T1000 (cell line): ENCODE measurements at places on chromosomes 6 and 20.

DNA sequence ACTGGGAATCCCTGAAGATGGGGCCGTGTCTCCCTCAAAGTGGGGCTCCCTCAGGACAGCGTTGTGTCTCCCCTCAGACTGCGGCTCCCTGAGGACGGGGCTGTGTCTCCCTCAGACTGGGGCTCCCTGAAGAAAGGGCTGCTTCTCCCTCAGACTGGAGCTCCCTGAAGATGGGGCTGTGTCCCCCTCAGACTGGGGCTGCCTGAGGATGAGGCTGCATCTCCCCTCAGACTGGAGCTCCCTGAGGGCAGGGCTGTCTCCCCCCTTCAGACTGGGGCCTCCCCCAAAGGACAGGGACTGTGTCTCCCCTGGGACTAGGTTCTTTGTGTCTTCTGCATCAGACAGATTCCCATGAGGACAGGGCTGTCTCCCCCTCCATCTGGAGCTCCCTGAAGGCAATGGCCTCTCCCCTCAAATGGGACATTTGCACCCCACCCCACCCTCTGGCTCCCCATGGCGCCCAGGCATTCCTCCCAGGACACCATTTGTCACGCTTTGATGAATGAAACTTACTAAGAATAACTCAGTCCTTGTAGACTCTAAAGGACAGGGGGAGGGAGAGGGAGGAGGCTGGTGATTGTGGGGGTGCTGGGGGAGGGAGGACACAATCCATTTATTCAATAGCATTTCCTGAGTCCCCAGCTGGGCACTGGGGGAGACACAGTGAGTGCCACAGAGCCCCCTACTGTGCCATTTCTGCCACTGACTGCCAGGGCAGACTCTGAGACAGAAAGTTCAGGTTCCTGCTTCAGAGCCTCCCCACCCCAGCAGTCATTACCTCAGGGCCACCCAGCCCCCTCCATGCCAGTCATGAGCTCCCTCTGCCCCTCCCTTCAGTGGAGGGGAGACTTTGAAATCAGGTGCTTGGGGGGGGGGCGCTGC lies 122.4 kb downstream of the MRPL14 start:
- DNase-seq, result peak; percentile 7

- DNase-seq, result no peak
Observed at GRCh38 chr20:34403063-34403827, 40.2 kb downstream of the ITCH start.

DNA sequence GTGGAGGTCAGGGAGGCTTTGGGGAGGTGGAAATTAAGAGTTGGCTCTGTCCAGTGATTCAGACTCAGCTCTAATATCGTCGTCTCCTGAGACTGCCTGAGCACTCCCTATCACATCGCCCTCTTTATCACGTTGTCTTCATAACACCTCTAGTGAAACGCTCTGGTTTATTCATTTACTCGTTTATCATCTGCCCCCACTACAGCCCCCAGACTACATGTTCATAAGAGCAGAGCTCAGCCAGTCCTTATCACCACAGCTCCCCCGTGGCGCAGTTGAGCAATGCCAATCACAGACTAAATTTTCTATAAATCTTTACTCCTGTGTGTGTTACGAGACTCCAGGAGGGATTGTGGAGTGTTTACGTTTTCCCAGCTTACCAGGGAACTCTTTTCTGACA lies 316.2 kb downstream of the ADGRB3 start:
- DNase-seq, result no peak

DNA sequence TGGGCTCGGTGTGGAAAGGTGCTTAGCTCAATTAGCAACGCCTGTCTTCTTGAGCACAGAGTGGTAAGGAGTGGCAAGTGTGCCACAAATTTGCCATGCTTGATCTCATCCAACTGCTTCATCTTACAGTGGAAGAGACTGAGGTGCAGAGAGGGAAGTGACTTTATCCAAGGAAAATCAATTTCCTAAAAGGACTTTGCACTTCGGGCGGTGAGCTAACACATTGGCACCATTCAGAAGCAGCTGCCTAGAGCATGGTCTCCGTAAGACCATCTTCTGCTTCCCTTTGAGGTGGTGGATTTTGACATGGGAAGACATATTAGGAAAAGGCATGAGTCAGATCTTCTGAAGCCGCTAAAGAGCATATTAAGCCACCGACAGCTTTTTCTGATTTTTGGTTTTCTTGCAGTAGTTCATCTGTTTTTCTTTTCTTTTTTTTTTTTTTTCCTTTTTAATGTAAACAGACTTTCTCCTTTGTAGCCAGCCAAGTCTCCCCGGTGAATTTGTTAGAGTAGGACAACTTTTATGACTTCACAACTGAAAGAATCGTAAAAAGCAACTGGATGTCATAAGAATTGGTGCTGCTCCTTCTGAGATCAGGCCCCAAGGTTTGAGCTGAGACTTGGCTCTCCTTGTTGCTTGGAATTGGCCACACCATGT lies 273.2 kb downstream of the CDC5L start:
- DNase-seq, result no peak

DNA sequence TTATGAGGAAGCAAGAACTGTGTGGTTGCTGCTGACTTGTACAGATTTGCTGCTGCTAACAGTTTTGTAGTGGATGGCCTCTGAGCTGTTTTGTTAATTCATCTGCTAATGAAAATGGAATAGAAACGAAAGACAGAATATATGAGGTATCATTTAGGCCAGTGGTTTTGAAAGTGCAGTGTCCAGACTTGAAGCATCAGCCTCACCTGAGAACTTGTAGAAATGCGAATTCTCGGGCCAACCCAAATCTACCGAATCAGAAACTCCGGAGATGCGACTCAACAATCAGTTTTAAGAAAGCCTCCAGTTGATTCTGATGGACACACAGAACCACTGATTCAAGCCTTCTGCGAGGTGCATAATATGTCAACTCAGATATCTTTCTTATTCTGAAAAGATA lies 62.5 kb downstream of the CAP2 start:
- DNase-seq, result no peak

DNA sequence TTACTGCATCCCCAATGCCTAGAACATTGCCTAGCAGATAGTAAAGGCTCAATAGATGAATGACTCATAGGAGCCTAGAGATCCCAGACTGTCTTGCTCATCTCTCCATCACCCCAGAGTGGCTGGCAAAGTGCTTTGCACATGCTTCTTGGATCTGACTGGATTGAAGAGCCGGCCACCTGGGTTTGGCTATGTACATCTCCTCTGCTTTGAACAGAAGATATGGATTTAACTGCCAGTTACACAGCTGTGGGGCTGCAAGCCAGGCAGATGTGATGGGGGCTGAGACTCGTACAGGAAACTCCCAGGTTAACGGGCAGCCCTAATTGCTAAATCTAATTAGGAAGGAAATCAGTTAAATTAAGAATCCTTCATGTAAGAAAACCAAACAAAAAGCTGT lies 28.6 kb downstream of the MYLIP start:
- no peak for DNase-seq

DNA sequence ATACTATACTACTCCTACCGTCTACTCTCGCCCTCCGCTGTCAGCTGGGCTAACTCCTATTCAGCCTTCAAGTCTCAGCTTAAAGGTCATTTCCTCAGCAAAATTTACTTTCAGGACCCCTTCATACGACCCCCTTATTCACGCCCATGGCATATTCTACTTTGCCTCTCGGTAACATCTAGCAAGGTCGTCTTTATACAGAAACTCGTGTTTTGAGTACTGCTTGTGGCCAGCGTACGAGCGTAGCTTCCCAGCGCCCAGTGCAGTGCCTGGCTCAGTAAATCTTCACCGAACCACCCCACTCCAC lies 546 bp downstream of the CRNKL1 start:
- no peak for DNase-seq

DNA sequence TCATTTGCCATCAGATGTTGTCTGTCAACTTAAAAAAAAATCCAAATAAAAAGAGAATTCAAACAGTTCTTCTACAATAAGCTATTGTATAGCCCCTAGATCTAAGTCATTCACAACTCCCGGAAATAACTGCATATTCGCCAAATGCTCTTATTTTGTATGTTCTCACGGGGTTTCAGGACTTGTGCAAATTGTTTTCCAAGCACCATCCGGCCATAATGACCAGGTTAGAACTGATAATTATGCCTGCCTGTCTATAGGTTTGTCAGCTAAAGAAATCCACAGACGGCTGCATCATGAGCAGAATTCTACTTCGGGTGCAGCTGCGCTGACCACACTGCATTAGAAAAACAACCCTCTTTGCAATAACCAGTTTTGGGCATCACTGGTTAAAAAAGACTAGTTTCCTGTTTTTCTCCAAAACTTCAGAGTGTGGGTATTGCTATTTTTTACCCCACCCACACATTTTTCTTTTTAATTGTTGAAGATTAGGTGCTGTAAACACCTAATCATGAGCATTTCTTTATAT lies 87.7 kb downstream of the HIVEP2 start:
- no peak for DNase-seq

- DNase-seq, result no peak
Observed at GRCh38 chr6:95596021-95596420, 18.7 kb downstream of the MANEA start.

DNA sequence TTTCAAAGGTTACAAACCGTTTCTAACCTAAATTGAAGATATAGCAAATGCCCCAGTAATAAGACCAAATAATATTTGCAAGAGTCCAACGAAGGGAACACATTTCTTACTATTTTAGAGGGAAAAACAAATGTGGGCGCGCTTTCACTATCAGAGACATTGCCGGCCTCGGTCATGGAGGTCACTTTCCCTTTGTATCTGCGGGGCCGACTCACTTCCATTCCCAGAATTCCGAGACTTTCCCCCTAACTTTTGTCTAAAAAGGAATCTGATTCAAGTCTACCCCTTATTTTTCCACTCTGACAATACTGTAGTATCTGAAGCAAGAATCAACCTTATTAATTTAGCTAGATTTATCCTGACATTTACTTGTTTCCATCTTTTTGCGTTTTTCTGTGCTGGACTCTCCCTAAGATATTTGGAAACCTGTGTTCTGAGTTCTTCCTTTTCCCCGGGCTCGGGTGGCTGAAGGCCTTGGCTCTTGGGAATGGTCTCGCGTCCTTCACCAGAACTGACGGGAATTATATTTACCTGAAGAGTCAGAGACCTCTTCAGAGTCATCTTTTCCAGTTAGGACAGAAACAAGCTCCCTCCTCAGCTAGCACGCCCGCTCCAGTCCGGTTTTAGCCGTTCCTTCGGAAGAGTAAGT lies 71.8 kb upstream of the ZNF184 start:
- DNase-seq, result no peak

DNA sequence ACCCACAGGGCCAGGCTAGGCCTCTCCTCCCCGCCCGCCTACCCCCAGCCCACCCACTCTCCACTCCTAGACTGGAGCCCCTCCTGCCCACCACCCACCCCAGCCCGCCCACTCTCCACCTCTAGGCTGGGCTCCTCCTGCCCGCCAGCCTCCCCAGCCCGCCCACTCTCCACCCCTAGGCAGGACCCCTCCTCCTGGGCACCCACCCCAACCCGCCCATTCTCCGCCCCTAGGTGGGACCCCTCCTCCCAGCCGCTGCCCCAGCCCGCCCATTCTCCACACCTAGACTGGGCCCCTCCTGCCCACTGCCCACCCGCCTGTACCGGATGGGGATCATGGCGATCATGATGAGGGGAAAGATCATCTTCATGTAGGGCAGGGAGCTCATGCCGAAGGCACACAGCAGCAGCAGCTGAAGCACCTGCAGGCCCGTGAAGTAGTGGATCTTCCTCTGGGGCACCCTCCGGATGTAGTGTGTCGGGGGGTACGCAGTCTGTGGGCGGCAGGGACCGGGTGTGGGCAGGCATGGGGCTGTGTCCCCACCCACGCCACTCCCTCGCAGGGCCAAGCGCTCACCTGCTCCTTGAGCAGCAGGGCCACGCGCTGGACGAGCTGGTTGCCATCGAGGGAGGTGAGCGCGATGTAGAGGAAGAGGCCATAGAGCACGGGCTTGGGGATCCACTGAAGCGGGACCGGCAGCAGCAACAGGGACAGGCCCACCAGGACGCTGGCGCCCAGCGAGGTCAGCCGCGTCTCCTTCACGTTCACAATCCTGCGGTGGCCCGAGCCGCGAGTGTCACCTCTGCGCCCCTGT lies 10.8 kb downstream of the SLC4A11 start:
- no peak for DNase-seq

GRCh38 chr6:26441977-26442376 lies 1.7 kb downstream of the BTN3A3 start:
- no peak for DNase-seq

GRCh38 chr20:32707691-32708581 lies 34.2 kb upstream of the C20orf203 start:
- no peak for DNase-seq

GRCh38 chr6:72857791-72858585 lies 236.1 kb downstream of the KCNQ5 start:
- no peak for DNase-seq

GRCh38 chr6:134994431-134994830 lies 44.5 kb upstream of the ALDH8A1 start:
- no peak for DNase-seq

DNA sequence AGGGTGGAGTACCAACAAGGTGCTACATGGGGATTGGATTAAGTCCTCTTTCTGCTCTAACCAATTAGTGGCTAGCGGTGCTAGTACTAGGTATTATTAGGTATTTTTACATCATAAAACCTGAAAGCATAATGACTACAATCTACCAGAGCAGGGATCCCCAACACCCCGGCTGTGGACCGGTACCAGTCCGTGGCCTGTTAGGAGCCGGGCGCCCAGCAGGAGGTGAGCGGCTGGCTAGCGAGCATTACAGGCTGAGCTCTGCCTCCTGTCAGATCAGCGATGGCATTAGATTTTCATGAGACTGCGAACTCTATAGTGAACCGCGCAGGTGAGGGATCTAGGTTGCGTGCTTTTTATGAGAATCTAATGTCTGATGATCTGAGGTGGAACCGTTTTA lies 9.1 kb upstream of the CD40 start:
- no peak for DNase-seq

GRCh38 chr6:115190534-115190933 lies 847.7 kb upstream of the HS3ST5 start:
- no peak for DNase-seq

GRCh38 chr6:3635482-3635881 lies 116.0 kb downstream of the PXDC1 start:
- no peak for DNase-seq

DNA sequence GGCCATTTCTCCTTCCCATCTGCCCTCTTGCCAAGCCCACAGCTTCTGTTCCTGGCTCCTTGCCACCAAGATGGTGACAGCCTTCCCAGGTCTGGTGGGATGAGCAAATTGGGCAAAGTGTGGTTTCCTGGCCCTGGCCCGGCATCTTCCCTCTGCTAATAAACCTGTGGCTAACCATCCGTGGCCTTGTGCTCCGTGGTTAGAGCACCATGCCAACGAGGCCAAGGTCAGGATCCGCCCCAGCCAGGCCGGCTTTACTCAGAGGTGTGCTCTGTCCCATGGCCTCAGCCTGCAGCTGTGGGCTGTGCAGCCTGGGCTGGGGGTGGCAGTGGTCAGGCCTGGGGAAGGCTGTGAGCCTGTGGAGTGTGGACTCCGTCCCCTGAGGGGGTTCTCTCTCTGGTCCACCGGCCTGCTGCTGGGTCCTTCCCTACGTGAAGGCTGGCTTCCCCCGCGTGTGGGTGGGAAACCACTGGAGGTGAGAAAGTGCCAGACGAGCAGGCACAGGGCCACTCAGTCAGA lies 117.4 kb downstream of the VEGFA start:
- no peak for DNase-seq
